ENCODE measurements at places on chromosomes 7 and 10. TPM values are rescaled to one million over a fixed set of nuclear protein-coding genes. Genes with fewer than 3 reads are reported as not detected.

GRCh38 chr7:142440219-142440905, 182.5 kb upstream of the PRSS58 start:
- no peak for DNase-seq

DNA sequence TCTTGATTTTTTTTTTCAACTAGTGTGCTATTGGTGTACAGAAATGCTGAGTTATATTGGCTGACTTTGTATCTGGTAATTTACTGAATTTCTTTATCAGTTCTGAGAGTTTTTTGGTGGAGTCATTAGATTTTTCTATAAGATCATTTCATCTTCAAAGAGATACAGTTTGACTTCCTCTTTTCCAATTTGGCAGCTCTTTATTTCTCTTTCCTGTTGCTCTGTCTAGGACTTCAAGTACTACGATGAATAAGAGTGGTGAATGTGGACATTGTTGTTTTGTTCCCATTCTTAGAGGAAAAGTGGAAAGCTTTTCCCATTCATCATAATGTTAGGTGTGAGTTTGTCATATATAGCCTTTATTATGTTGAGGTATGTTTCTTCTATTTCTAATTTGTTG, 50.2 kb downstream of the LOXL4 start:
- DNase-seq, result no peak

DNA sequence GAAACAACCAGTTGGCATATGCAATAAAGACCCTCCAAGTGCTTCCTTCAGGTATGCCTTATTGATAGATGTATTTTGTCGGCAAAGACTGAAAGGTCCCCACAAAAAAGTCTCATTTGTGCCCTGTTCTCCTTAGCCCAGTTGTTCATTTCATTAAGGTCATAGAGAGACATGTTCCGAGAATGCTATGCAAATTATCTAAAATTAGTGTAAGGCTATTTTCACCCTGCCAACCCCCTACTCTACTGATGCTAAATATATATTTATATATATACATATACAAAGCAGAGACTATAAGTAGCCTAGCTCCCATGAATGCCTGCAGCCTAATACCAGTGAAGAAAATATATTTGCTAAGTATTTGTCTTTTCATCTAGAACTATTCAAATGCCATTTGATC, 96.7 kb upstream of the ADO start:
- DNase-seq, result no peak

GRCh38 chr10:114552050-114552449, 106.0 kb downstream of the ABLIM1 start:
- no peak for DNase-seq

GRCh38 chr10:120941501-120941900, 90.3 kb downstream of the WDR11 start:
- DNase-seq, result no peak

DNA sequence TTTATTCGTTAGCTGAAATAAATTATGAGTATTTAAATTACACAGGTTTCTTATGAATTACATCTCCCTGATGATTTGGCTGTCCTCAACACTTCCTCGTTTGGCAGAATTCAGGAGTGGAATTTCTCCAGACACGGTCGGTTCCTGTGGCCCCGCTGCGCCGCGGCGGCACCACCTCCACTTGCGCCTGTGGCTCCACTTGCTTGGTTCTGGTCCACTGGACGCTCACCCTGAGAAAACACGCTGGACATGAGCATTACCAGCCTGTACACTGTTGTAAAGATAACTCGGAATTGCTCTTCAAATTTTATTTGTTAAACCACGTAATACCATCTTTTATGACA, 85.3 kb downstream of the ZNF33B start:
- no peak for DNase-seq

Gene WASHC2A
- 39.8 TPM for total RNA-seq

DNA sequence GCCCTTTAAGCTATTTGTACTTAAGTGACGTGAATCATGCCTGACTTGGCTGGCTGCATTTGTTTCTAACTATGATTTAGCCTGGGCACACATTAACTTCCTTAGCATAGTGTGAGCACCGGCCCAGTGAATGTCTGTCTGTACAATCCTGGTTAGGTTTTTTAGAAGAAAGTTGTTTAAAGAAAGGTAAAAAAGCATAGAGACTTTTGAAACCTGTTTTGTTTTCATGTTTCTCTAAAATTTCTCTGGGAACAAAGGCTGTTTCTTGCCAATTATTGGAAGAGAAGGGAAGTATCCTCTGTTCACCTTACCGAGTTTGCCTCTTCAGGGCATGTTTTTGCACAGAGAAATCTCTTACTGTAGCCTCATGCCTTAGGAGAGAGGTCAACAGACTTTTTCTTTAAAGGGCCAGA, 42.9 kb upstream of the MET start:
- peak; percentile 24 for DNase-seq

Gene TUBGCP2
- 78.5 TPM for total RNA-seq

GRCh38 chr10:128631801-128632241, 505.6 kb upstream of the MKI67 start:
- DNase-seq, result no peak

Gene CHAT
- total RNA-seq, result not detected

DNA sequence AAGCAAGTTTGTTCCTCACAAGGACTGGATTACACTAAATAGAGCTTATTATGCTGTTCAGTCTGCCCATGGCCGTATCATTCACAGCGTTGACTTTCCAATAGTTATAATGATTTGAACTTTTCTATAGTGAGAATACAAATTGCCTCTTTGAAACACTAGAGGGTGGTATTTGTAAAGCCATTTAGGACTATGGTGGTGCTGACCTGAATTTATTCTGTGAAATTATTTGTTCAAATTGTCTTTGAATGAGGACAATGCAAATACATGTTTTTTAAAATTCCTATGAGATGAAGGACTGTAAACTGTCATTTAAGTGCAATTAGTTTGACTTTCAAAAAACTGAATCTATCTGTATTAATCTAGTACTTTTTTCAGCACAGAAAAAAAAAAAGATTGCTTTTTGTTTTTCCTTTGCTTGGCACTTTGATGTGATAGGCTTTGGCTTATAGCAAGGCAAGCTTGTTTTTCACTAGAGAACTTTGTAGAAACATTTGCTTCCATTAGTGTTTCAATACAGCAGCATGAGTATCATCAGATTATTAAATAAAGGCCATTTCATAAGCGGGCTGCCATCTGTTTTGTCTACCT, 122.7 kb upstream of the TMEM229A start:
- DNase-seq, result no peak

DNA sequence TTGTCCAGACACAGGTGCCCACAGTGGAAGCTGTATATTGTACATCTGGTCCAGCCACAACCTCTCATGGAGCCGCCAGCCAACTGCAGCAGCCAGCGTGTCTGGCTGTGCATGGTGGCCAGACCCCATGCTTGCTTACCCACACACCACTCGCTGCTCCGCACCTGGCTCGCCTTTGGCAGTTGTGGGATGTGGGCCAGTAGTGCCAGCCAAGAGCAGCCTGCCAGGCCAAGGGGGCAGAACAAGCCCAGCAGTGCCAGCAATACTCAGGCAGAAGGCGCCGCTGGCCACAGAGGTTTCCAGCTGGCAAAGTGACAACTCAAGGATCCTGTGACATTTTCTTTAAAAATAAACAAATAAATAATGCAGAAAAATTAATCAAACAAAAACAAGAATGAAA, 11.7 kb upstream of the TMEM243 start:
- peak; percentile 6 for DNase-seq

- DNase-seq, result no peak
These were observed 12.9 kb upstream of the ITGB1 start for GRCh38 chr10:32970910-32971309.

- DNase-seq, result no peak
These were observed 76.4 kb upstream of the UCN3 start for GRCh38 chr10:5288359-5288758.

DNA sequence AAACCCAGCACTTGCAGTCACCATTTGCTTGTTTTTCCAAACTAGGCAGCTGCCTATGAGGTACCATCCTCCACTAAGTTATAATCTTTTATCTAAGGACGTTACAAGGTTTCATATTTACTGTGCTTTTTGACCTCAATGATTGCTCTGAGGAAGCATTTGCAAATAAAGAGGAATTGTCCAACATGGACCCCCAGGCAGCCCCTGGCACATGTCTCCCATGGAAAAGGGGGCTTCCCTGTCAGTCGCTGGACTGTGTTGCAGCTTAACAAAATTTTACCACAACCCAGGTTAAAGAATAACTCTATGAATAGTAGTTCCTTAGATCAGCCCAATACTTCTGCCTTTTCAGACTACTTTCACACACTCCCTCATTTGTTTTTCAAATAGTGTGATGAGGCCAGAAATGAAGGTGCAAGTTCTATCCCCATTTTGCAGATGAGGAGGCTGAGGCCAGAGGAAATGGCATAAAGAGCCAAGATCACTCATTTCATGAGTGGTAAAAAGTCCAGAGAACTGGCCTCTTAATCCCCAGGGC, 52.8 kb upstream of the ZPBP start:
- no peak for DNase-seq

- no peak for DNase-seq
These were observed 109.1 kb upstream of the GDF10 start for GRCh38 chr10:47190802-47191450.

Gene MRPS33
- total RNA-seq, result 30.0 TPM

DNA sequence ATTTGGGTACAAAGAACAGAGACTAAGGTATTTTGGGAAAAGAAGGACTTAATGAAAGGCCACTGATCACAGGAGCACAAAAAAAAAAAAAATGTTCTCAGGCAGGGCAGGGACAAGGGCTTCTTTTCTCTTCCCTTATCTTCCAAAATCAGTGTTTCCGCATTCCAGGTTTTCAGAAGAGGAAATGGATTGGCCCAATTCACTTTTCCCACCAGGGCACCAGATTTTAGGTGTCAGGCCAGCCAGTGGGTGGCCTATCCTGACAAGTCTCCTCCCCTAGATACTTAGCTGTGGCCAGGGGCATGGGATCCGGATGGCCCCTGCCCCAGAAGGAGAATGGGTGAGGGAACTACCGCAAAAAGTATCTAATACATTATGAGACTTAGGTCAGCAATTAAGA, 88.9 kb upstream of the WAC start:
- no peak for DNase-seq

GRCh38 chr10:34291466-34292193, 523.5 kb downstream of the PARD3 start:
- no peak for DNase-seq

DNA sequence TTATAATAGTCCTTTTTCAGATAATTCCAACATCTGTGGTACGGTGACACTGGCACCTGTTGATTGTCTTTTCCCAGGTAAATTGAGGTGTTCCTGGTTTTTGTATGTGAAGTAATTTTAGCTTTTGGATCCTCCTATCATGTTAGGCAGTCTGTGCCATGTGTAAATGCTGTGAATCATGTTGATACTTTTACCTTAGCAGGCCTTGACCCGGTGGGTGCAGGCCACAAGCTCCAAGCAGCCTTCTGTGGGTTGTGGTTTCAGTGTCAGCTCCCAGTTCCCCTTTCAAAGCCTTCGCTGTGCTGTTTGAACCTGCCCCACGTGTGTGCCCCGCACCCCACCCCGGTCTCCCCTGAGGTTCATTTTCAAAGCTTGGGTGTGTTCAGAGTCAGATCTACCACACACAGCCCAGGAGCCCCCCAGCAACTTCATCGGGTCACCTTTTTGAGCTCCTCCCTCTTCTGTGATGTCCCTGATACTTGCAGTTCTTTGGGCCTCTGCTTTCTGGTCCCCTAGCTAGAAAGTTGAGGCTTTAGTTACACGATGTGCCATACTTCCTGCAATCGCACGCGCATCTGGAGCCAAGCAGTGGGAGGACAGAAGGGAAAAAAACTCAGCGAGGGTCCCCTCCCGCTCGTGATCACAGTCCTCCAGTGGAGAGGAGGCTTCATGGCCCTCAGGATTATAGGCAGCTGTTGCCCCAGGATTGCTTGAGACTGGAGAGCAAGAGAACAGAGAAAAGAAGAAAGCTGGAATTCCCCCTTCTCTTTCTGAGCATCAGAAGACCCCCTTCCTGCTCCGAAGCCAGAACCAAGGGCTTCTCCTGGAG, 8.7 kb upstream of the BHLHA15 start:
- no peak for DNase-seq

Measured in prostate gland (tissue), 2 donors.